ENCODE measurements at places on chromosomes 4 and X. TPM values are rescaled to one million over a fixed set of nuclear protein-coding genes. Genes with fewer than 3 reads are reported as not detected.

Gene LPAR4
- total RNA-seq: 1.2 TPM

Gene TMPRSS11A
- total RNA-seq: not detected

Gene BBS12
- total RNA-seq: 5.1 TPM

Gene MAGEA2
- total RNA-seq: not detected

Gene NWD2
- total RNA-seq: 0.41 TPM

Gene SPP1
- total RNA-seq: 30.4 TPM

Gene ZDHHC15
- total RNA-seq: 3.1 TPM

Gene ARHGAP36
- not detected for total RNA-seq

Gene CT45A7
- total RNA-seq: not detected

Gene EDA
- 6.4 TPM for total RNA-seq

Gene COL4A6
- 0.16 TPM for total RNA-seq

Gene KLHL8
- 9.0 TPM for total RNA-seq

Gene PCDH18
- 64.6 TPM for total RNA-seq

Gene CABS1
- total RNA-seq: not detected

Gene PRKX
- 6.9 TPM for total RNA-seq

Gene DCAF12L2
- total RNA-seq: 1.3 TPM

Gene FAM236B
- total RNA-seq: not detected

Gene HELT
- not detected for total RNA-seq

Gene BTK
- 8.6 TPM for total RNA-seq

Gene HSFX4
- not detected for total RNA-seq

Gene SPANXN3
- not detected for total RNA-seq

Gene CCDC160
- total RNA-seq: not detected

Gene ABCG2
- 2.8 TPM for total RNA-seq

Gene TGIF2LX
- total RNA-seq: not detected

Gene GCNA
- 1.4 TPM for total RNA-seq

Gene SULT1B1
- total RNA-seq: 0.71 TPM

Gene XPNPEP2
- 3.4 TPM for total RNA-seq

Gene HERC5
- total RNA-seq: 7.5 TPM

Gene OCRL
- 24.1 TPM for total RNA-seq

Gene RNF212
- total RNA-seq: 4.6 TPM

Gene TCEANC
- 8.7 TPM for total RNA-seq

Gene MAGIX
- total RNA-seq: 1.4 TPM

Gene UVSSA
- 8.7 TPM for total RNA-seq

Gene GPRASP1
- total RNA-seq: 25.7 TPM

Gene HOPX
- total RNA-seq: 51.5 TPM

Gene GPR119
- total RNA-seq: not detected

All from sigmoid colon (tissue), 7 donors.